ENCODE measurements at places on chromosomes 12 and 14.

DNA sequence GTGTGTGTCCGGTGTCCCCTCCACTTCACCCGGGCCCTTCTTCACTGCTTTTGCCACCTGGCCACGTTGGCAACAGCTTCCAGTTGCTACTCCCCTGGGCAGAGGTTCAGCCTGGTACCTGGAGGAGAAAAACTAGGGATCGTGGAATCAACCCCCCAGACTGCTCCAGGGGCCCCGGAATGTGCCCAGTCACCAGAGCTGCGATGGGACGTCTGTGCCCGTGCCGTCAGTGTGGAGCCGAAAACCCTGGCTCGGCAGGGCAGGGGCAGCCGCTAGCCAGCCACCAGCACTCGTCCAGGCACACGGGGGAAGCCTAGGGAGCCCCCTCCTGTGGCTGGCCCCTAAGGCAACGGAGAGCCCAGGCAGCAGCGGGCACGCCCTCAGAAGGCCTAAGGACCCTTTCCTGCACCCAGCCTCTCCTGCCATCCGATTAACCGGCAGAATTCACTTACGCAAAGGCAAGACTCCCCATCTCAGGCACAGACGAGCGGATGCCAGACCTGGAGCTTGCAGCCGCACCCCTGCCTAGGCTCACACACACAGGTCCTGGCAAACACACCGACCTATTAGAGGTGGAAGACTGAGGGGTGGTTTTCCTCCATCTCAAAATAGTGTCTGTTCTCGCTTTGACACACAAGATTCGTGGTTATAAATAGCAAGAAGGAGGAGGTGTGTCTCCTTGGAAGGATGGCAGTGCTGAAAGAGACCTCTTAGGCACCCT, 62.6 kb downstream of the FBXL14 start:
- no peak for DNase-seq

DNA sequence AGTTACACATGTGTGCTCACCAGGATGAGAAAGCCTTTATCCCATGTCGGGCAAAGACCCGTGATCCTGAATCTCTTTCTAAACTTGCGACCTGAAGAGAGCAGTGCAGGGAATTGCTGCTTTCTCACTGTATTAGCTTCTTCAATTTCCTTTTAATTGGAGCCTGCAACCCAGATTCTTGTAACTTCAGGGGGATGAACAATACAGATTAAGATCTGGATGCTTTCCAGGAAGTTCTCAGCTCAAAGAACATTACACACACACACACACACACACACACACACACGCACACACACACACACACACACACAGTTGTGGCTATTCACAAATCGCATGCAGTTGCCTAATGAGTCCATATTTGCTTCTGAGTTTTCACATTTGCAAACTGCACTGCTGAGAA, 268.3 kb downstream of the NPAS3 start:
- no peak for DNase-seq

GRCh38 chr14:51020024-51020710, 74.7 kb downstream of the TRIM9 start:
- no peak for DNase-seq

- DNase-seq: no peak
These were observed 9.4 kb downstream of the MYBPC1 start for GRCh38 chr12:101604132-101604531.

DNA sequence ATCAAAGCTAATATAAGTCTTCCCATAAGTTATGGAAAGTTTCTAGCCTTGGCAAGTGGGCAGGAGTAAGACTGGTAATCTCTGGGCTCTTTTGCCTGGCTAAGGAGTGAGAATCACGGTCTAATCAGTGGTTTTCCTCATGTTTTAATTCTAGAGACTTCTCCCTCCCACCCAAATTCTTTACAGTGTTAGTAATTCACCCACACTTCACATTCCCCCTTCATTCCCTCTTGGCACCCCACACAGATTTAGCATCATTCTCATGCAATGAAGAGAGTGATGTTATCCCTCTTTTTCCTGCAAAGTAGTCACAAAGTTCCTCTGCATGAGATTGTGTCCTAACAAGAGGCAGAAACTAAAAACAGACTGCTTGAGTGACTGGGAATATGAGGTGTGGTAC, 28.6 kb upstream of the CACNA2D4 start:
- no peak for DNase-seq

DNA sequence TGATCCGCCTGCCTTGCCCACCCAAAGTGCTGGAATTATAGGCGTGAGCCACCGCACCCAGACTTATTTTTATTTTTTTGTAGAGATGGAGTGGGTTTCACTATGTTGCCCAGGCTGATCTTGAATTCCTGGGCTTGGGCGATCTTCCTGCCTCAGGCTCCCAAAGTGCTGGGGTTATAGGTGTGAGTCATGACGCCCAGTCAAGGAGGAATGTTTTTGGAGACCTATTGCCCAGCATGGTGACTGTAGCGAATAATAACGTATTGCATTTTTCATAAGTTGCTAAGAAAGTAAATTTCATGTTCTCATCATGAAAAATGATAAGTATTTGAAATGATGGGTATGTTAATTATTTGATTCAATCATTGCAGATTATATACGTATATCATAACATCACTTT, 46.5 kb downstream of the TEAD4 start:
- DNase-seq: no peak

DNA sequence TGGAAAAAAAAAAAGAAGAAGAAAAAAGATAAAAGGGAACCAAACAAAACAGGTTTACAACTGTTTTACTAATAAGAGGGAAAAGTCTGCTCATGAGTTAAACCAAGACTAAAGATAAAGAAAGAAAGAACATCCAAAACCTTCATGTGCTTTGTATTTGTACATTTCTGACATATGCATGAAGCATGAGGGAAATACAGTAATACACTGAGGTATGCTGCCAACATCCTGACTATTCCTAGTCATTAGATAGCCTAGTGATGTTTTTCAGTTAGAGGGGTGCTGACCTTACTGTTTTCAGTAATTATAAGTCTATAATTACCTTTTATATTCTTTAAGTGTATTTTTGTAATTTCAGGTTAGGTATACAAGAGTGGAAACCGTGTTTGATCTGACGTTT, 793.3 kb downstream of the DIO2 start:
- DNase-seq: no peak

GRCh38 chr12:72018036-72018435, 79.4 kb downstream of the TPH2 start:
- DNase-seq: no peak

GRCh38 chr14:76113691-76114090, 38.0 kb upstream of the GPATCH2L start:
- DNase-seq: no peak

DNA sequence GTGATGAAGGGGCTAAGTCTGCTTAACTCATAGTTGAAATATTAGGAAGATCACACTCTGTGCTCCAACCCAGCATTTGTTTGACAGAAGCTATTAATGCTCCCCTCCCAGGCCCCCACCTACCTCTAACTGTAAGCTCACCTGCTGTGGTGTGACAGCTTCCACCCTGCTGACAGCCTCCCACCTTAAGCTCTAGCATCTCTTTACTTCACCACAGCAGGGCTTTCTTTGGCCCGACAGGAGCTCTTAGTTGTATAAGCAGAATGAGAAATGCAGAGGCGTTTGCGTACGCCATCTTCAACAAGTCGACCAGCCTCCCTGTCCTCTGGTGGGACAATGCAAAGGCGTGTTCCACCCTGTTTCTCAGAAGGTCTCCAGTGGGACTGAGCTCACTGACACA, 80.1 kb upstream of the OSBPL8 start:
- no peak for DNase-seq

DNA sequence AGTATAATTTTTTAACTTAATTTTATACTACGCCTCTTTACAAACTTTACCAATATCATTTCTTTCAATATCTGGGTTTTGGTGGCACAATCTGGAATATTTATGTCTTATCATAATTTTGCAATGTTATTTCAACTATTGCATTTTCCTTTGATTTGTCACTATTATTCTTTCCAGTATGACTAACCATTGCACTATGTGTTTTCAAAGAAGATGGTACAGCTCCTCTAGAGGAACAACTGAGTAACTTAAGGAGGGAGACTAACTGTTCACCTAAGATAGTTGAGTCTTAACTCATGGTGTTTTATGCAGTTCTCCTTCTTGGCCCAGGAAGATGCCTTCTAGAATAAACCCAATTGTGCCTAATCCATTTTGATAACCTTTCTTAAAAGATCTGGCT, 60.5 kb upstream of the KIF21A start:
- no peak for DNase-seq

DNA sequence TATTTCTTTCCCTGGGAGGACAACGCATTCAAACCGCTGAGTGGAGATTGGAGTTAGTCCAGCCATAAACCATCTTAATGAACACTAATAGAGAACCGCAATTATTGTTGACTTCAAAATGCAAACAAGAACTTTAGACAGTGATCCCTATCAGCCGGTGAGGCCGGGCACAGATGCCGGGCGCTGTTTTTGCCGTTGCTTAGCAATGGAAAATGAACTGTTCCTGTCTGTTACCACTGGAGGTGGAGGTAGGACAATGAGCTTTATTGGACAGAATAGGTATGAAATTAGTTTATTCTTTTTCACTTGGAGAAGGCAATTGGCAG, 216.8 kb downstream of the TTC8 start:
- DNase-seq: no peak

GRCh38 chr14:51307551-51307950, 67.5 kb downstream of the TMX1 start:
- no peak for DNase-seq

DNA sequence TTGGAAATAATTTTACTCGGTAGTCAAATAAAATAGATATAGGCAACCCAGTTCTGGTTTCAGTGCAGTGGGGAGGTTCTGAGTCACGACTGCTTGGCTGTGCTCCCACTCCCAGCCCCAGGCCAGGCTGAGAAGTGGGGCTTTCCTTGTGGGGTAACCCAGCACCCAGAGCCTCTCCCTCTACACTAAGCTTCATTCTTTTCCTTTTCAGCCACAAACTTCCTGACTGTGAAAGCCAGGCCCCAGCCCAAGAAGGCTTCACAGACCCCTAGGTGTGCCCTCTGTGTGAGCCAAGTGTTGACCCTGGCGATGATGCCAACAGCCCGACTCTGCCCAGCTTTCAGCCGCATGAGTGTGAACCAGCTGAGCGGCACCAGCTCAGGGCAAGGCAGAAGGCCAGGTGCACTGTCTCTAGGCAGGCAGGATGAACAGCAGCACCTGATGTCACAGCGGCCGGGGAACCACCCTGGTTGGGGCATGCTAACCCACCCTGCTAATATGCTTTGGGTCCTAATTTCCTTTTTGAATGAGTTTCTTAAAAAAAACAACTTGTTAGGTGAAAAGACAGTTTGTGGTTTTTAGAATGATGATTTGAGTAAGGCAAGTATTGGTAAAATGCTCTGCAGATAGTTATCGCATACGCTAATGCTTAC, 42.2 kb upstream of the ATP23 start:
- DNase-seq: peak; percentile 67

DNA sequence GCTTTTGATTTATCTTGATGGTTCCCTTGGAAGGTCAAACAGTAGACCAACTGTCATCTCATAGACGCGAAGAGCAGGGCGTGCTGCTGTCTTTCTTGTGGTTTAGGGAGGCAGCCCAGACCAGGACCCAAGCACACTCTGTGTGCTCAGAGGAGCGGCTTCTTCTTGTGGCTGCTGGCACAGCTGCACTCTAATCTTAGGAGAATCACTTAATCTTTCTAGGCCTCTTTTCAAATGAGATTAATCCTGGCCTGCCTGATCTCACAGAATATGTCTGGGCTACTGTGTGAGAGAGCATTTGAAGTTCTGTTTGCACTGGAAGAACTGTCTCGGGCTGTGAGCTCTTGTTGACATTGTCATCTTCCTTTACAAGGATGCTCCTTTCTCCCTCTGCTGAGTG, 60.0 kb upstream of the TRAF3 start:
- no peak for DNase-seq

DNA sequence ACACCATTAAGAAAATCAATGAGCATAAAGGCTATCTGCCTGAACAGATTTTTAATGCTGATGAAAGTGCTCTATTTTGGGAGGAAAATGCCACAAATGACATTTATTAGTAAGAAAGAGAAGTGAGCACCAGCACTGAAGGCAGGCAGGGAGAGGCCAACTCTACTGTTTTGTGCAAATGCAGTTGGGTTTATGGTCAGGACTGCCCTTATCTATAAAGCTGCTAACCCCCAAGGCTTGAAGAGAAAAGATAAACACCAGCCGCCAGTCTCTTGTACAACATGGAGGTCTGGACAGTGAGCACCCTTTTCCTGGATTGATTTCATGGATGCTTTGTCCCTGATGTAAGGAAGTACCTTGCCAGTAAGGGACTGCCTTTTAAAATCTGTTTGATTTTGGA, 246.8 kb upstream of the SFSWAP start:
- no peak for DNase-seq

- DNase-seq: no peak
These were observed 46.1 kb downstream of the DIO2 start for GRCh38 chr14:80164991-80165721.

- DNase-seq: no peak
These were observed 477 bp downstream of the OAS3 start for GRCh38 chr12:112938751-112939150.

DNA sequence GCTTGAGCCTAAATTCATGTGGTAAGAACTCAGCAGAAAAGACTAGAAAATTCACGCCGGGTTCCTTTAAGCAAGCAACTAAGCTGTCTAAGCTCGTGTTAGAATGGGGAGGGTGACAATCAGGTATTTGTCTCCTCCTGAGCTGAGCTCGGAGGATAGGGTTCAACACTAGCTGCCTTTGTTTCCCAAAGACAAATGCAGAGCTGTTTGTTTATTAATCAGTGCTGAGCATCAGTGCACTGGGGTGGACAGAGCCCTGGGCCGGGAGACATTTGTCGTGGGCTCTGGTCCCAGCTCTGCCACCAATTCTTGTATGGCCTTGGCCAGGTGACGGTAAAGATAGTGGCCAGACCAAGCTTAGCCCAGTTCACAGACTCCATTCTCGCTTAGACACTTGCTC, 43.7 kb downstream of the DEGS2 start:
- no peak for DNase-seq

- DNase-seq: no peak
These were observed 20.1 kb downstream of the KLRK1 start for GRCh38 chr12:10369557-10370415.

- no peak for DNase-seq
These were observed 65.1 kb upstream of the NCOR2 start for GRCh38 chr12:124632519-124632984.

GRCh38 chr12:51867796-51868428, 19.4 kb upstream of the FIGNL2 start:
- no peak for DNase-seq

GRCh38 chr12:29960122-29960521, 176.4 kb upstream of the TMTC1 start:
- DNase-seq: no peak

- no peak for DNase-seq
These were observed 1.7 kb downstream of the LEMD3 start for GRCh38 chr12:65171073-65171472.
